ENCODE measurements at places on chromosomes 12 and 14.

DNA sequence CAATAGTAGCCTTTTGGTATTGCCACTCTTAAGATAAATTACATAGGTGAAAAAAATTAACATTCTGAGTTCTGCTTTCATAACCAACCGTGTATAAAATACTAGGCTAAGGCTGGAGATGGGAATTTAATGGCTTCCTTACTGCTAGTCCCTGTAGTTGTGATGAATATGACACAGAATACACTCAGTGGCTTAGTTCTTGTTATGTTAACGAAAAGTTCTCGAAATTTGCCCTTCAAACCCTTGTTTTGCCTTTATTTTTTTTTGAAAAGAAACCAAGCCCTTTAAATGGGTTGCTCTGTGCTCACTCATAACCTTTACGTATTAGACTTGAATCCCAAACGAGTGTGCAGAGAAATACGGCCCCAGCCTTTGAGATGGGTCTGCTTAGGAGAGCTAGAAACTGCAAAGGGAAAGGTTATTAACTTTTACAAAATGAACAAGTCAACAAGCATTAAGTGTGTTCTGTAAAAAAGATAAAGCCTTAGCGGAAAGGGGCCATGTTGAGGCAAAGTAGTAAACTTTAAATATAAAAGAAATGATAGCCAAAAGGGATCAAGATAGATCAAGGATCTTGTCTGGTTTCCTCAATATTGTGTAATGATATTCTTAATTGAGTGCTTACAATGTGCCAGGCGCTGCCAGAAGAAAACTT lies 1.7 kb downstream of the NUDT4 start:
- no peak for DNase-seq

DNA sequence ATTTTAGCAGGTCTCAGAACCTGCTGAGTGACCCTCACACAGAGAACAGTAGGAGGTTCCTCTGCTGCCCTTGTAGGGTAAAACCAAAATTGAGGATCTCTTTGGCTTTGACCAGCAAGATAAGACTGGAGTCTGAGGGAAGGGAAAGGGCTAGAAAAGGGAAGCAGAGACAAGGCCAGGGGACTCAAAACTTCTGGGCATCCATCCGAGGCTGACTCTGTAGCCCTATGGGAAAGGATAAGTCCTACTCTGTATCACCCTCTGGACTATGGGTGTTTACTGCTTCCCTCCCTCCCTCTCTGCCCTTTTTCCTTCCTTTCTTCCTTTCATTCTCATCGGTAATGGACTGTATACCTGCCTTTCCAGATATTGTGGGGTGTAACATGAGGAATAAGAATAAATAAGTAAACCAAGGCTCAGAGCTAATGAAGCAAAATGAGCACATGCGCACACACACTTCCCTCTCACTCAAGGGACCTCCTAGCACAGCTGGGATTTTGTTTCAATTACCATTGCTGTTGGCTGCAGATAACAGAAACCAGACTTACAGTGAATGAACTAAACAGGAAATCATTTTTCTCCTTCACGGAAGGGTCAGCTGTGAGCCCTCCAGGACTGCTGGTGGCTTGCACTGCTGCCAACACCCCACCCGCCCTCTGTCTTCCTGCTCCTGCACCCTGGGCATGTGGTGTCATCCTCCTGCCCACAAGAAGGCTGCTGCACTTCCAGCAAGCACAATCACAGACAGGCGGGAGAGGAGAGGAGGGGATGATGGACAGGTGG lies 404.4 kb upstream of the CCDC196 start:
- DNase-seq = no peak

DNA sequence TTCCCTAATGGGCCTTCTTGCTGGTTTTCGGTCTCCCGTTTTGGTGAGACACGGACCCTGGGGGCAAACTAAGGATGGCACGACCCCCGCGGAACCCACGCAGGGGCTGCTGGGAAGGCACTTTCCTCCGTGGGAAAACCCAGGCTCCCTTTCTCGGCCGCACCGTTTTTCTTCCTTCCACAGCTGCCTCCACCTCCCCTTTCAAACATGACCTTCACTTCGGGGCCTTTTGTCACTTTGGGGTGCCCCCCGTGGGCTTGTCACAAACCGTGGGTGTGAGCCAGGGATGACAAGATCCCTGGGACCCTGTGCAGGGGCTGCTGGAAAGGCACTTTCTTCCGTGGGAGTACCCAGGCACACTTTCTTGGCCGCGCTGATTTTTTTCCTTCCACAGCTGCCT lies 268.7 kb downstream of the ALG10 start:
- DNase-seq = peak; percentile 23

DNA sequence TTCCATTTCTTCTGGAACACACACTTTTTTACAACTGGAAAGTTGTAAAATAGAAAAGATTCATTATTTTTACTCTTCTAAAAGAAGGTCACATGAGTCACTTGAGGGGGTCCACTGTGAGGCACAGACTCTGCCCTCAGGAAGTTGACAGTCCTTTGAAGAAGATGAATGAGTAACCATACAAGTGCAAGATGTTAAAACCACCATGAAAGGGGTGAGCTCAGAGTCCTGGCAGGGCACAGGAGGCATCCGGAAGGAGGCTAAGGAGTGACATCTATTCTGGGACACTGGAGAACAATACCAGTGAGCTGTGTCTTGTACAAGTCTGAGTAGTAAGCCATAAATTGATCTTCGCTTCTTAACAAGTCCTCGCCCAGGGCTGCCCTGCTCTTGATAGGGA lies 126.0 kb upstream of the FRMD6 start:
- no peak for DNase-seq

- DNase-seq = no peak
Measured at GRCh38 chr14:55926007-55926406, 192.2 kb upstream of the PELI2 start.

DNA sequence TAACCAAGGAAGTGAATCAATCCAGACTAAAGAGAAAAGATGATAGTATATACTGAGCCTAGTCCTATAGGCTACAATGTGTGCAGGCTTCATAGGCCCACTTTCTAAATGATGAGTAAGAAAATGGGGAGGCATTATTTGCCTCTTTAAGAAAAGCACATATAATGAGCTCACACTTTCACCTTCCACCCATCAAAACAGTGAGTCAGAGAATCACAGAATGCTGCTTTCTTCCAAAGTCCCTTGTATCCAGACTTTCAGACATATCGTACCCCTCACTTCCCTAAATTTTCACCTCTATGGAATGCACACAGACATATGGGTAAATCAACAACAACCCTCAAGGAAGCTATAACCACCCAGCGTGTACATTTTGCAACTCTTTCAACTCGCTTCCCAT lies 286.4 kb upstream of the PRKD1 start:
- no peak for DNase-seq

- DNase-seq = no peak
Measured at GRCh38 chr12:50606675-50607375, 102.0 kb downstream of the DIP2B start.

DNA sequence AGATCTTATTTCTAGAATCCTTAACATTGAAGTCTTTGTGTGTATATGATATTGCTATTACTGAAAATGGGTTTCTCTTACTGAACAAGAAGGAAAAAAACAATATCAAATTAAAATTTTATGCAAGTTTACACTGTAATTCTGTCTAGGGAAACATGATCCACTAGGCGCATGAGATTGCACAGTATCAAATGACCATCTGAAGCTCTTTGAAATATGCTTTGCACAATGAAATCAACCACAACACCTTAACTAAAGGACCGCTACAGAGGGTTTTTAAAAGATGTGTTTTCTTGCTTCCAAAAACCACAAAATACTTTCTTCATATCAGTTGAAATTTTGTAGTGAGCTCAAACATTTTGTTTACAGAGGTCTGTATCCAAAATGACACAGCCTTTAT lies 15.1 kb upstream of the KERA start:
- no peak for DNase-seq

DNA sequence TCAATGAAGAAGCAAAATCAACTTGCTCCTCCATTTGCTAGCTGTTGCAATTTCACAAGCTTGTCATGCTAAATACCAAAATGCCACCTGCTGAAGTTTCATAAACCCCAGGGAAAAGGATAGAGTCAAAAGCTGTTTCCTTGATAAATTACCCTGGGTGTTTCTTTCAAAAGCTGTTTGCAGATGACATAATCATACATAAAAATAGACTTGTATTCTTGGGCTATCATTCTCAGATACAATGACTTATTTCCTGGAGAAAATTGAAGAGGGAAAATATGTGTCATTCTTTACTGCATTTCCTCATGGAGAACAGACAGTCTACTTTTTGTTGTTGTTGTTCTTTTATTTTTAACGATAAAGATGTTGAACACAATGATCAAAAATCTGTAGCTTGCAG lies 119.2 kb downstream of the GALC start:
- no peak for DNase-seq

DNA sequence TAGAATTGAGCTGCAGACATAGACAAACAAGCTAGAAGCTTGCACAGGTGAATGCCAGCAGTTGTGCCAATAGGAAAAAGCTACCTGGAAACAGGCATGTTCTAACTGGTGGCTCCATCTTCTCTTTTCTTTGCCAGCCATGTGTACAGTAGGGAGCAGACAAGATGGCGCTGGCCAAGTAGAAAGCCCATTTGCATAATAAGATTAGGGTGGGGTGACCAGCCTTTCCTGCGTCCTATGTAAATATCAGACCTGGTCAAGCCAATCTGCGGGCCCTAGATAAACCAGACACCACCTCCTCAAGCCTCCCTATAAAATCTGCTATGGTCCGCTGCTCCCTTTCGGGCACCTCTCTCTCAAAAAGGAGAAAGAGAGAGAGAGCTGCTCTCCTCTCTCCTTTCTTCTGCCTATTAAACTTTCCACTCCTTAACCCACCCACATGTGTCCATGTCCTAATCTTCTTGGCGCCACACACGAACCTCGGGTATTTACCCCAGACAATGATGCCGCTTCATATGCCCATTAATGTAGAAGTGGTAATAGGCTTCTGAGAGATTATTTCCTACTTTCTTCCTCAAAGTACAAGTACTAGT lies 201.0 kb downstream of the SLC25A21 start:
- no peak for DNase-seq

DNA sequence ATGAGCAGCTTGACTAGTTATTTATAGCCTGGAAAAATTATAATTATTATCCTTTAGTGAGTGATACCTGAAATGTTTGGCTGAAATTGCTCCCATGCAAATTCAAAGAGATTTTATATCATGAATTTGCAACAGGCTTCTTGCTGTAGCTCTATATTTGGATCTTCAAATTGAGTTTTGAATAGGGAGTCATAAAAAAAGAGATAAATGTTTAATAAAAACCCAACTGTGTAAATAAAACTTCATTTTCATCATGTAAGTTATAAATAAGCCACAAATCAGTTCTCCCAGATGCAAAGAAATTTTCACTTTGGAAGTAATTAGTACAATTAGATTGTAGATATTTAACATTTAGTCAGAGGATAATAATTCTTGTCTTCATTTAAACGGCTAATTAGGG lies at the start of gene TAS2R8:
TSS of gene TAS2R8 (minus strand) at position 101 of the 400 bp plus-strand sequence. CDS start 306 bp downstream, outside the sequence.
- no peak for DNase-seq

GRCh38 chr12:54439521-54440255 lies 20.6 kb upstream of the ITGA5 start:
- DNase-seq = no peak

DNA sequence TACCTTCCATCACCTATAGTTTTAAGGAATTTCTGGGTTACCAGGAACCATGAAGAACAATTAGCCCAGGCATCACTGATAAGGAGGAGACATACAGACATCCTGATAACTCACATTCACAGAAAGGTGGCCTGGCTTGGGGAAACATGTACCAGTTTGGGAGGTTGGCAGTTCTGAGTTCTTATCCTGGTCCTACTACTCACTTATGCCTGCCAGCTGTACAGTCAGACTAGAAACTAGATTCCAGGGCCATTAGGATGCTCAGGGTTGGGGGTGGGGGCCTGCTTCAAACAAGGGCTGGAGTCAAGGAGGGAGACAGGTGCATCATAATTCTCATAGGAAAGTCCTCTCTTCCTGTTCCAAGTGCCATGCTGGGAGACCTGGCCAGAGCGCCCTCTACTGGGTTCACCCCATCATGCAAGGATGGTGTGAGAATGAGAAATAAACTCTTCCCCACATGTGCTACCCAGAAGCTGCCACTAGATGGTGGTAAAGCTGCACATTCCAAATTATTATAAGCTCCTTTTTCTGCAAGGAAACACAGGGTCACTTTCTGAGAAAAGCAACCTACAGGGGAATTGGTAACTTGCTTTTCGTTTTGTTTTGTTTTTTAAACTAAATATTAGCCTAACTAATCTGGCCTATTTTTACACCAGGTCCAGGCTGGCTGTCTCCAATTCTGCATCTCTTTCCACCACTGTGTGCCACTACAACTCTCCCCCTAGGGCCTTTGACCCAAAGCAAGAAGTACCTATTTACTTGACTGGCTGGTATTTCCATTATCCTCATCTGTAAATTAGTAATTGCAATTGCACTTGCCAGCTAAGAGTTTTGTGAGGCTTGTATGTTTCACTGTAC lies 14.5 kb downstream of the OAS2 start:
- peak; percentile 16 for DNase-seq

DNA sequence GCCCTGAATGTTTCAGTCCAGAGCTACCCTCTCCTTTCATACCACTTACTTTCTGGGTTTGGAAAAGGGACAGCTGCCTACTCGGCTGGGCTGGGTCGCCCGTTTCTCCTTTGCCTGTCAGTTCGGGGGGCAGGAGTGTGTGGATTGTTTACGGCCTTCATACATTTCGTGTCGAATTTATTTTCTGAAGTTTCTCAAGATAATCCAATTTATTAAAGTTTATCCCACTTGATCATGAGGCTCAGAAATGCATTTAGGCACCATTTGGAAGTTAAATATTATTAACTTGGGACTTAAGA lies 608 bp downstream of the ZNF410 start:
- no peak for DNase-seq

- DNase-seq = no peak
Measured at GRCh38 chr14:35499180-35499579, 34.8 kb upstream of the INSM2 start.

- DNase-seq = no peak
Measured at GRCh38 chr14:22767323-22767589, 768 bp downstream of the OXA1L start.

GRCh38 chr14:51561141-51561540 lies 90.6 kb upstream of the FRMD6 start:
- no peak for DNase-seq

- no peak for DNase-seq
Measured at GRCh38 chr14:92959761-92960680, 37.1 kb downstream of the CHGA start.

GRCh38 chr12:94147991-94148738 lies at the start of gene PLXNC1:
Gene PLXNC1 (plus strand): TSS chr12:94148577. CDS start chr12:94148972, 395 bp downstream.
- peak; percentile 51 for DNase-seq

GRCh38 chr12:77226368-77226767 lies 161.0 kb upstream of the E2F7 start:
- no peak for DNase-seq

DNA sequence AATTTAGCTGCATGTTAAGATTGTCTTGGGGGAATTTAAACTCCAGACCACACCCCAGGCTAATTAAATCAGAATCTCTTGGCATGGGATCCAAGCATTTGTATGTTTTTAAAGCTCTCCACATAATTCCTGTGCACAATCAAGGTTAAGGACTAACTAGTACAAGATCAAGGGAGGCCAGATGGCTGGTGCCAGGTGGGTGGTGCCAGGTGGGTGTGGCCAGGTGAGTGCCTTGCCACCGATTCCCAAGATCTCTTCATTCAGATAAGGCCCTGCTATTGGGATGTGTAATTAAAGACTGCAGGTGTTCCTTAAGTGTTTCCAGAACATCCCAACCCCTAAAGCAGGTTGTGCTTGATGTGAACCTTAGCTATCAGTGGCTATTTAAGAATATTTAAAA lies 75.1 kb downstream of the NRXN3 start:
- DNase-seq = no peak

- no peak for DNase-seq
Measured at GRCh38 chr14:34837801-34838322, 37.3 kb downstream of the BAZ1A start.

GRCh38 chr12:100656141-100656540 lies 82.7 kb downstream of the GAS2L3 start:
- DNase-seq = no peak

All from CD4-positive, alpha-beta T cell (primary cell).